ENCODE measurements at places on chromosomes 4 and X. TPM values are rescaled to one million over a fixed set of nuclear protein-coding genes. Genes with fewer than 3 reads are reported as not detected.
A peak's percentile ranks its signal among the peaks of the same experiment; 100 is the strongest.

UGT2B11 gene
- polyA plus RNA-seq, result not detected

BCORL1 gene
- polyA plus RNA-seq, result 4.4 TPM

GRCh38 chr4:8741513-8742226 is 130.0 kb downstream of the HMX1 start:
- H3K27me3 ChIP-seq, result peaks cover 4% of the 10 kb centered on the region
- no peak overlapping the region for H3K27ac ChIP-seq
- no peaks in the 10 kb centered on the region for H3K36me3 ChIP-seq
- DNase-seq, result no peak

GRCh38 chr4:86274642-86275041 is 85.2 kb downstream of the MAPK10 start:
- no peak overlapping the region for H3K4me3 ChIP-seq
- DNase-seq, result no peak
- no peaks in the 10 kb centered on the region for H3K27me3 ChIP-seq
- 0 out of 2 replicates have a peak, but pooled peaks cover 3% of the 10 kb centered on the region for H3K4me1 ChIP-seq

C4orf36 gene
- polyA plus RNA-seq, result not detected

- no peaks in the 10 kb centered on the region for H3K36me3 ChIP-seq
- no peaks in the 10 kb centered on the region for H3K27me3 ChIP-seq
- DNase-seq, result no peak
Observed at GRCh38 chr4:147778942-147779341, 47.1 kb downstream of the ARHGAP10 start.

L1CAM gene
- polyA plus RNA-seq, result 0.38 TPM

GRCh38 chr4:86279293-86279960 is 80.4 kb downstream of the MAPK10 start:
- no peak overlapping the region for H3K4me3 ChIP-seq
- H3K36me3 ChIP-seq, result no peaks in the 10 kb centered on the region
- no peak overlapping the region for H3K27ac ChIP-seq
- no peak for DNase-seq

SMARCA1 gene
- polyA plus RNA-seq, result 38.5 TPM

ERVMER34-1 gene
- polyA plus RNA-seq, result not detected

- H3K4me1 ChIP-seq, result peaks cover 12% of the 10 kb centered on the region
- H3K27me3 ChIP-seq, result peaks cover 6% of the 10 kb centered on the region
- H3K36me3 ChIP-seq, result no peaks in the 10 kb centered on the region
- H3K27ac ChIP-seq, result no peak within 1 kb of the TSS
Observed at GRCh38 chr4:8592366-8593263, at the start of gene CPZ. Gene CPZ, plus strand, starts transcription at chr4:8592765. Its CDS starts 69 bp downstream, at chr4:8592834.

GRCh38 chrX:18995221-18995620 is 11.3 kb upstream of the PHKA2 start:
- H3K4me3 ChIP-seq, result peak overlapping the region; percentile 63
- peaks cover 35% of the 10 kb centered on the region for H3K4me1 ChIP-seq
- H3K27me3 ChIP-seq, result no peaks in the 10 kb centered on the region
- H3K36me3 ChIP-seq, result no peaks in the 10 kb centered on the region
- peak; percentile 72 for DNase-seq
- peak overlapping the region; percentile 97 for H3K27ac ChIP-seq

XAGE1A gene
- not detected for polyA plus RNA-seq

DNA sequence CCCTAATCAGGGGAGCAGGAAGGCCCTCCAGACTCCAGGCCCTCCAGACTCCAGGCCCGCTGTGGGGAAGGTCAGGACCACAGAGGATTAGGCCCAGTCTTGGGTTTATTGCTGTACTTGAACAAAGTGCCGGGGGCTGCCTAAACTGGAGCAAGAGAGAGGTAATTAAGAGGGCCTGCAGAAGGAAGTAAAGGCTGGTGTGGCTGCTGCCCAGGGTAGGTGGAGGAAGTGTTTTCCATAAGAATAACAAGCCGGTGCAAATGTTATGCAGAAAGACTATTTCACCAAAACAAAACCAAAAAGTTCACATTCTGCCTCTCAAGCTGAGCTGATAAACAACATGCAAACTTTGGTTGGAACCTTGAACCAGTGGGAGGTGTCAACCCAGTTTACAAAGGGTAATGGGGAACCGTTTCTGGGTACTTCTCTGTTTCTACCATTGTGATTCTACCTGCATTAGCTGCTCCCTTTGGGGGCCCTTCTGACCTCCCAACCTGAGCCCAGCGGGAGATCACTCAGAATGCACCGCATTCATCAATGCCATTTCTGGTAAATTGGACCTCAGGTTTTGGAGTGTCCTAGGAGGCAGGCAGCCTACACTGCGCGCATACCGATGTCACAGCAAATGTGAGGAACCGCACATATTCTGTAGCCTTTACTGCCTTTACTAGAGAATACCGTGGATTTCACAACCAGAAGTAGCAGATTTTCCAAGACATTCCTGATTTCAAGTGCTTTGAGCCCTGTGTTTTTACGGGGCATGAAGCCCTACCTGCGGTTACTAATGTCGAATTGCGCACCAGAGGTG is 59.7 kb upstream of the BCOR start:
- H3K36me3 ChIP-seq, result no peaks in the 10 kb centered on the region
- peak overlapping the region; percentile 73 for H3K4me3 ChIP-seq
- H3K27me3 ChIP-seq, result no peaks in the 10 kb centered on the region
- no peaks in the 10 kb centered on the region for H3K4me1 ChIP-seq
- DNase-seq, result no peak

DNA sequence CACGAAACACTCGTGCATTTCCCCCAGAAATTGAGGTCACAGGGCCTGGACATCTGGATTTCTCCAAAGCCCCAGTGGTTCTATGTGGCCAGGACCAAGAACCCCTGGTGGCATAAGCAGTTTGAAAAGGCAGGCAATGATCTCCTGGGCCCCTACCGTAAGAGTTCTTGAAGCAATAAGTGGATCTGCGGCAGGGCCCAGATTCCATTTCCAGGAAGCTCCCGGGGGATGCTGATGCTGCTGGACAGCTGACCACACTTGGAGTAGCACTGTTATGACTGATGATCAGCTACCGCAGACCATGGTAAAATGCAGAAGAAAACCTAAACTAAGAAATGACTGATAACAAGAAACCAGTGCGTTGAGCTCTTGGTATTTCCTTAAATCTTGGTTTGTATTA is 27.8 kb downstream of the SMS start:
- DNase-seq, result no peak
- H3K4me3 ChIP-seq, result no peak overlapping the region
- H3K4me1 ChIP-seq, result peaks cover 24% of the 10 kb centered on the region
- no peaks in the 10 kb centered on the region for H3K36me3 ChIP-seq
- H3K27me3 ChIP-seq, result no peaks in the 10 kb centered on the region

DNA sequence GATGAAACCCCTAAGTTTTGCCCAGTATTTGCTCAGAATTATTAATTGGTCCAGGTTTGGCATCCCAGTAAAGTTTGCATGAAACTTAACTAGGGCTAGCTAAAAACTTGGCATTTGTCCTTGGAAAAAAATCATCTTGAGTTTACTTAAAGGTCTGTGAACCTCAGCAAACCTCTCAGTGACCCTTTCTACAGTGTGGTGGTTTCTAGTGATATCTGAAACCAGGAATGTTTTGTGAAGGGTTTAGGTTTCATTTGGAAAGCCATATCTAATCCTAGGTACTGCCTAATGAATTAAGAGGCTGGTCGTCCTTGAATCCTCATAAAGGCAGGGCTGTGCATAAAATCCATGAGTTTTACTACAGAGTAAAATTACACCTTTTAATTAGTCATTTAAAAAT is 218.5 kb upstream of the ANKRD50 start:
- H3K36me3 ChIP-seq, result no peaks in the 10 kb centered on the region
- no peak for DNase-seq
- H3K27me3 ChIP-seq, result no peaks in the 10 kb centered on the region
- no peak overlapping the region for H3K27ac ChIP-seq

DNA sequence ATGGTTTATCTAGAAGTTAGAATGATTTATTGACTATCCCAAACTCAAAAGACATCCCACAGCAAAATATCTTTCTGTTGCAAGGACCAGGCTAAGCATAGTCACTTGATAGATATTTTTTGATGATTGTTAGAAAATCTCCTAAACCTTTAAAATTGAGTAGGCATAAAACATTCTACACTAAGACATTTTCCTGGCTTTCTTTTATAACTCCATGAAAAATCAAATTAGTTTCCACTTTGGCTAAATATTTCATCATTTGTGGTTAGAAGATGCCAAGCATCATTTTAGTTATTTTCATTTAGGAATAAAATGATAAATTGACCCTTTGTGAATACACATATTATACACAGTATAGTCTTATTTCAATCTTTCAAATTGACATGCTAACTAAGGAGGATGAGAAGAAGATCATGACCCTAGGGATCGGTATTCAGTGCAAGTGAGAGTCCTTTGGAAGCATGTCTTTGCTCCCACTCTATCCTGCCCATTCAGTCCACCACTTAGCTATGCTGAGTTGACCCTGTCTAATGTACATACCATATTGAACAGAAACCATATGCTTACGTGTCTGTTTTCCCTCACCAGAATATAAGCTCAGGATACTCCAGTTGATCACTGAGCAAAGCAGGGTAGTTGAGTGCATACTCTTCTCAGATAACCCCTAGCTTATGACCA is 136.6 kb upstream of the OTUD4 start:
- H3K36me3 ChIP-seq, result no peaks in the 10 kb centered on the region
- H3K4me3 ChIP-seq, result no peak overlapping the region
- H3K4me1 ChIP-seq, result no peaks in the 10 kb centered on the region
- H3K27me3 ChIP-seq, result no peaks in the 10 kb centered on the region
- H3K27ac ChIP-seq, result no peak overlapping the region
- no peak for DNase-seq

DNA sequence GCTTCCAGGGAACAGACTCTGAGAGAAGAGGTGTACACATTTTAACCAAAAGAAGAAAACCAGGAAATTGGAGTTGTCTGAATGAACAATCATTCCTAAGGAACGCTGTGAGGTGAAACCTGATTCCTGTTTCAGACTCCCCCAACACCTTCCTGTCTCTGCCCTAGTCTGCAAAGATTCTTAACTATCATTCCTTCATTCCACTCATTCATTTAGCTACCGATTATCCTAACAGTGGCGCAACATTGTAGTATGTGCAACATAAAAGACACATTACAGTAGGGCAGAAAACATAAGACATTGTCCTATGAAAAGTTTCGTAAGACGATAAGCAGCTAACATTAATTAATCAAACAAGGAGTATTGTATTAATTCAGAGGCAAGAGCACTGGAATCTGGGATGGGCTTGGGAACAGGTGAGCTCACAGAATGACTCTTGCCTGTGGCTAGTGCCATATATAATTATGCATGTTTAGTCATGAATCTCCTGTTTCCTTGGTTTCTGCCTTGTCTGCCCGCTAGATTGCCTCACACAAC is 23.8 kb upstream of the ADH7 start:
- no peak overlapping the region for H3K27ac ChIP-seq
- no peaks in the 10 kb centered on the region for H3K36me3 ChIP-seq
- DNase-seq, result no peak
- no peak overlapping the region for H3K4me3 ChIP-seq
- H3K27me3 ChIP-seq, result no peaks in the 10 kb centered on the region

ARHGEF38 gene
- polyA plus RNA-seq, result not detected

MYOZ2 gene
- 0.59 TPM for polyA plus RNA-seq

DOK7 gene
- not detected for polyA plus RNA-seq

GRCh38 chr4:150155391-150155790 is 77.1 kb downstream of the DCLK2 start:
- DNase-seq, result no peak
- no peak overlapping the region for H3K4me3 ChIP-seq

C4orf50 gene
- not detected for polyA plus RNA-seq

XK gene
- polyA plus RNA-seq, result not detected

DCAF4L1 gene
- polyA plus RNA-seq, result not detected

MAGEC2 gene
- polyA plus RNA-seq, result not detected

TKTL2 gene
- polyA plus RNA-seq, result not detected

DNA sequence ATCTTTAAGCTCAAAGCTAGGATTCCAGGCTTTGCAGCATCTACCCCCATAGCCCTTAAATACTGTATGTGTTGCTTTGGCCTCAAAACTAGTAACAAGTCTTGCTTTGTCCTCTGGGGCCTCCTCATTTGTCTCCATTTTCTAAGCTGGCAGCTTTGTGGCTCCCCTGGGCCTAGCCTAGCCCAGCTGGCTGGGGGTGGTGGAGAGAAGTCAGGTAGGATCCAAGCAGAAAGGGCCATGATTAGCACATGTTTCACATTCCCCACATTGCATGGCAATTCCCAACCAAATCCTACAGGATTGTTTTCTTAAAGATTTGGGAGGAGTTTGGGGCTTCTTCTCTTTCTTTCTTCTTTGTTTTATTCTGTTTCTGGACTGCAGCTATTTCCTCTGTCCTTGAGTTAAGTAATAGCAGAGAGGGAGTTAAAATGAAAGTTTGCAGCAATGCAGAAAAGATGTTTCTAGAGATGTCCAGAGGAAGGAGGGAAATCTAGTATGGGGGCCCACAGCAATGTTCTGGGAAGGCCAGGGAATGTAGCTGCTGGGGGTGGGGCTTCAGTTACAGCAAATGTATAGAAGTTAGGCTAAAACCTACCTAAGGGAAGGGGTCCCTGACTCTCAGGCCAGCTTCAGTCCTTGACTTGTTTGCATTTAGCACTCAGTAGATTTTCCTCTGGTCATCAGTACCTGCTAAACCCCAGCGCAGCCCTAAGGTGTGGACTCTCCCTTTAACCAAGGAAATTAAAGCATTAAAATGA is 92.1 kb downstream of the SHROOM4 start:
- H3K27ac ChIP-seq, result no peak overlapping the region
- DNase-seq, result no peak
- H3K4me3 ChIP-seq, result no peak overlapping the region
- no peaks in the 10 kb centered on the region for H3K36me3 ChIP-seq
- no peaks in the 10 kb centered on the region for H3K27me3 ChIP-seq

SOD3 gene
- 10.1 TPM for polyA plus RNA-seq
